Activated naive CD4-positive, alpha-beta T cell treated with anti-CD3 and anti-CD28 coated beads, Interleukin-2, amount 50 U/mL, for 72 hours (primary cell): ENCODE measurements at places on chromosomes 11 and 22.

DNA sequence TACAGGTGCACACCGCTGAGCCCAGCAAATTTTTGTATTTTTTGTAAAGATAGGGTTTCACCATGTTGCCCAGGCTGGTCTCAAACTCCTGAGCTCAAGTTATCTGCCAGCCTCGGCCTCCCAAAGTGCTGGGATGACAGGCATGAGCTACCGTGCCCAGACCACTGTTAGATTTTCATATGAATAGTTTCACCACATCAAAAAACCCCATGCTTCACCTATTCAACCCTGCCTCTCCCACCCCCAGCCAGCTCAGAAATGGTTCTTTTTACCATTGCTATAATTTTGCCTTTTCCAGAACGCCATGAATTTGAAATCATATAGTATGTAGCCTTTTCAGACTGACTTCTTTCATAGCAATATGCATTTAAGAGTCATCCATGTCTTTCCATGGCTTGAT lies 37.9 kb downstream of the CDPF1 start:
- DNase-seq, result no peak

- no peak for DNase-seq
Observed at GRCh38 chr11:113481672-113482071, 6.5 kb upstream of the DRD2 start.

DNA sequence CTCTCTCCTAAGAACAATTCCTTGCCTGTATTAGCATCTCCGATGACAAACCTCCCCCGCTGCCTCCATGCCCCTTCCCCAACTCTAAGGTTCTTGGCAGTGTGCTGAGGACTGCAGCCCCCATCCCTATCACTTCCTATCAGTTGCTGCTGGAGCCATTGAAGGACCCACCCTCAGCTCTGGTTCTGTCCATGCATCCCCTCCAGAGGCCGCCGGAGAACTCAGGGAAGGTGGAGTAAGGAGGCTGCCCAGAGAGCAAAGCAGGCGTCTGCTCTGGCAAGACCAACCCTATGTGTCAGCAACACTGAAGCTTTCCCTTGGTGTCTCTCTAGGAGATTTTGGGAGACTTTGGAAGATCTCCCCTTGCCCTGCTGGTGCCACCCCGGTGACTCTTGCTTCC lies 1139.5 kb downstream of the TBC1D22A start:
- DNase-seq, result no peak

DNA sequence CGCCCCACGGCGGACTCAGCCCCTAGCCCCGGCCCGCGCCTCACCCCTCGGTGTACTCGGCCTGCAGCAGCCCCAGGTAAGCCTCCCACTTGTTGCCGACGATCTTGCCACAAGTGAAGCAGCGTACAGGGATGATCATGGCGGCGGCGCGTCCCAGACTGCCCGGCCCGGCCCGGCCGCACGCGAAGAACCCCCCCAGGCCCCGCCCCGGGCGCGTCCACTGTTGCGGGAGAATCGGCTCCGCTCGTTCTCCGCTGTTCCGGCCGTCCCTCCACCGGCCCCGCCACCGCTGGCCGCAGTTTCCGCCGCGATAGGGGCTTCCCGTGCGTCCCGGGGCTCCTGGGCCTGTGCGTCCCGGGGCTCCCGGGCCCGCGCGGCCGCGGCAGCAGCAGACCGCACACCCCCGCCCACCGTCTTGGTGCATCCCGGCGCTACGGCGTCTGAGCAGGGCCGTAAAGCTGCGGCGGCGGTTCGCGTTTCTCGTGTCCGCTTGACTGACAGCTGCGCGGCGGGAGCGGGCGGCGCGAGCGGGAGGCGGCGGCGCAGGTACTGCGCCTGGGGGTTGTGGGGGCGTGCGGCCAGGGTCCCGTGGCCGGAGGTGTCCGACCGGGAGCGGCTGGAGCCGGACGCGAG lies at the start of the genes POLR2L and TSPAN4:
TSS of gene POLR2L (minus strand) at position 160 of the 633 bp plus-strand sequence. CDS start at position 139, 21 bp downstream.
TSS of gene TSPAN4 (plus strand) at position 483 of the 633 bp plus-strand sequence. CDS start 7,453 bp downstream, outside the sequence.
- peak; percentile 88 for DNase-seq

DNA sequence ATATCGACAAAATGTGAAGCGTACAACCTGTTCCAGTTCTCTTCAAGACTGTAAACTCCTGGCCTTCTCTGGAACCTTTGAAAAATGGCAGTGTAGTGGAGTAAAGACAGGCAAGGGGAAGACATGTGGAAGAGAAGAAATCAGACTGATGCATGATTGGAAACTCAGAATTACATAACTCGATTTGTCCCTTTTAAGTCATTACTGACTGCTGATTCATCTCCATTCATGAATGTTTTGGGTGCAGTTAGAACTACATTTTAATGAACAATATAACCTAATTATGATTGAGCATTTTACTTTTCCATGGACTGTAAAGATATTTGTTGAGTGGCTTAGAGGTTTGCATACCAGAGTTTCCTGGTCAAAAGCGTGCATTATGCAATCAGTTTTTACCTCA lies 32.9 kb downstream of the FAT3 start:
- DNase-seq, result no peak

GRCh38 chr11:117467770-117468169 lies 140.1 kb downstream of the CEP164 start:
- DNase-seq, result no peak
